ENCODE measurements at places on chromosomes 7 and 10.

DNA sequence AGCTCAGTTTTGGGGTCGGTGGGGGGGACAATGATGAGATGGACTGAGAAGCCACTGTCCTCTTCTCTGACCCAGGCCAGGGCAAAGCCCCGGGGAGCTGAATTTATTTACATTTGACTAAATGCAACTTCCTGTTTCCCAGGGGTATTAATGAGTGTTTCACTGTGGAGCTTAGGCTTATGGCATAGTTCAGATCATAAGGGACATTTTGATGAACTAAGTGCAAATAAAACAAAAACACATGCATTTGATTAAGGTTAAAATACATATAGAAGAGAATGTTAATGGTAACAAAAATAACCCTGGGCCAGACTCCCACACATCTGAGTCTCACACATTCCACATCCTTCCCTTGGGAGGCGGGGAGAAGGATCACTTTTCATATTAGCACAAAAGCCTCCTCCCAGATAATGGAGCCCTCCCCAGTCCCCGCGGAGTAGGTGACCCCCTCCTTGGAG, 320.6 kb downstream of the FRMD4A start:
- no peak for DNase-seq

GRCh38 chr7:46720761-46721160, 799.7 kb upstream of the IGFBP3 start:
- no peak for DNase-seq

GRCh38 chr7:107291434-107291833, 122.6 kb downstream of the HBP1 start:
- no peak for DNase-seq

- no peak for DNase-seq
These were observed 911 bp upstream of the ZP3 start for GRCh38 chr7:76423666-76424412.

GRCh38 chr7:55206235-55207029, 158.7 kb upstream of the LANCL2 start:
- no peak for DNase-seq

- no peak for DNase-seq
These were observed 264.0 kb downstream of the ARL4A start for GRCh38 chr7:12951397-12951801.

DNA sequence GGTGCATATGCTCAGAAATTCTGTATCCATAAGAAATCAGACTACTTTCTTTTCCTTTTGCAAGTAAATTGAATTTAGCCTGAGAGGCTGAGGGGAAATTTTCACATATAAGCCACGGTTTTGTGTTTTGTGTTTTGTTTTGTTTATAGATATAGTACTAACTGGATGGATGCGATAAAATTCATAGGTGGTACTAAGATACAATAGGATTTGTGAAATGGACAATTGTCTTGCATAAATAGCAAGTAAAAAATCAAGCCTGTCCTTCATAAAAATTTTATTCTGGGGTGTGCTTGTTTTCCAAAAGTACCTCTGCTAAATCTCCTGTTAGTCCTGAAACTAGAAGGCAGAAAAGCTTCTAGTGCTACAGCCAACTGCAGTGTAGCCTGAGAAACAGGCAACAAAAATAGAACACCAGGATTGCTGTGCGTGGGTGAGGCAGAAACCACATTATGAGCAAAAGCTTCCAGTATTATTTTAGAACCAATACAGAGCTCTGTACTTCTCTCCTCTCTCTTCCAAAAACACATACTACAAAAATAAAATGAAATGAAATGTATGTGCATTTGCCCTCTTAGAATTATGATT, 634 bp upstream of the HDAC9 start:
- no peak for DNase-seq

DNA sequence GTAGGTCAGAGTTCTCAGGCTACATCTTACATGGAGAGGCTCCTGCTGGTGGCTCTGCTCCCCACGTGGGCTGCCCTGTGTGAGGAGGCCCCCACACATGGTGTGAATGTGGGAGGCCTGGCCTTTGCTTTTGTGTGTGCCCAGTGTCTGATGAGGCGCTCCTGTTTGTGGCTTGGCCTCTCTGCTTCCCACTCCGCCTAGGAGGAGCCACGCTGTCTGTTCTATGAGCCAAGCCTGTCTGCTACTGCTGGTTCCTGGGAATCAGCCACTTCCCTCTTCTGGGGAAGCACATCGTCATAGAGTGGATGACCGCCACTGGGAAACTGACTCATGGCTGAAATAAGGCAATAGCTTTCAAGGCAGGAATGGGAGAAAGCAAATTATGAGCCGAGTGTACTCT, 87.1 kb downstream of the CYP26A1 start:
- no peak for DNase-seq

GRCh38 chr10:45379891-45380540, 6.0 kb downstream of the ALOX5 start:
- no peak for DNase-seq

GRCh38 chr10:33136271-33136670, 178.2 kb upstream of the ITGB1 start:
- no peak for DNase-seq

- no peak for DNase-seq
These were observed 229.7 kb downstream of the TSPAN12 start for GRCh38 chr7:120628251-120628650.

DNA sequence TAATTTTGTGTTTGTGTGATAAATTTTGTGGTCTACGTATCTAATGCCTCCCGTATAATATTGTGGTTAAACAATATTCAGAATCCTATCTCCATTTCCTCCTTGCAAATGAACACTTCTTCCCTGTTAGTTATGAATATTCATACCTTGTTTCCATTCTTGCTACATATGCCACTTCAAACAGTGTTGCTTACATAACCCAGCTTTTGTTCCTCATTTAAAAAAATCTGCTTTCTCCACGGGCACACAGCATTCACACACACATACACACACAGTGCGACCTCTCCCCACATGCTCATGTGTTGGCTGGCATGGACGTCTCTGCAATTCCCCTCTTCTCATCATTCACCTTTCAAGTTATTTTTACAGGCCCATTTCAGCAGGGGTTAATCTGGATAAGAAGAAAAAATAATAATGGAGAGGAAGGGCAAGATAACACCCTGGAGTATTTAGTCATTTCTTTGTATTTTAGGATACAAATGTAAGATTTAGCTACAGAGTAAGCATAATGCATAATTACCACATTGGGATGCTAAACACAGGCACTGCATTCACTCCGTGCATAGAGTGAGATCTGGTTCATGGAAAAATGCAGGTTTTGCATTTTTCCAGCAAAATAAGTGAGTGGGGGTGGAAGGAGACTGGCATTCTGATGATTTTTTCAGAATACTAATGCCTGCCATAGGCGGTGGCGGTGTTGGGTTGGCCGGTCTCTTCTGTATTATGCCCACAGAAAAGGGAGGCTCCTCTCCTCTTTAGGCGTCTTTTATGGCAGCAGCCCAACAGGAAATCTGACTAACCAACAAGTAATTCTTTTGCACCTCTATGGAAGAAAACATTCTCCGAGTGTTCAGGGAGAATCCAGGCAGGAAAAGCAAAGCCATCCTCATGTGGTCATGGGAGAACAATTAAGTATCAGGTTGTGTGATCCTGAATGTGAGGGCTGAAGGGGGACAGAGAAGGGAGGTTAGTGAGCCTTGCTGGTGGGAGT, 31.7 kb upstream of the ELMO1 start:
- no peak for DNase-seq

GRCh38 chr10:32256613-32257437, 90.1 kb downstream of the EPC1 start:
- DNase-seq: peak; percentile 67

DNA sequence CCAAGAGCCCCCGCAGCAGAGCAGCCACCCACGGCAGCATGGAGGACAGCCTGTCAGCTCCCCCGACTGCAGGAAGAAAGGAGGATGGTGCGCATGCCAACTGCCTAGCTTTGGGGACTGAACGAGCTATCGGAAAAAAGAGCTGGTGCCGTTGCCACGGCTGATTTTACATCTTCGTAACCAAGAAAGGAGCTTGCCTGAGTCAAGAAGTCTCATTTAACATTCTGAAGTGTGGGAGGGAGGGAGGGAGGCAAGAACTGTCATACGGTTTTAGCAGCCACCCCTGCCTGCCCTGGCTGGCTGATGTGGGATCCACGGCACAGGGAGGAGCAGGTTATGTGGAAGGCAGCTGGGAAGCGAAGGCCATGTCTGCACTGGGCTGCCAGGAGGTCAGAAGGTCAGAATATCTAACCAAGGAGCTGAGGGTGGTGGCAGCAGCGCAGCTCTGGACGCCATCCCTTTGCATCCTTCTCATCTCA, 74.7 kb upstream of the CAMK2B start:
- DNase-seq: no peak

DNA sequence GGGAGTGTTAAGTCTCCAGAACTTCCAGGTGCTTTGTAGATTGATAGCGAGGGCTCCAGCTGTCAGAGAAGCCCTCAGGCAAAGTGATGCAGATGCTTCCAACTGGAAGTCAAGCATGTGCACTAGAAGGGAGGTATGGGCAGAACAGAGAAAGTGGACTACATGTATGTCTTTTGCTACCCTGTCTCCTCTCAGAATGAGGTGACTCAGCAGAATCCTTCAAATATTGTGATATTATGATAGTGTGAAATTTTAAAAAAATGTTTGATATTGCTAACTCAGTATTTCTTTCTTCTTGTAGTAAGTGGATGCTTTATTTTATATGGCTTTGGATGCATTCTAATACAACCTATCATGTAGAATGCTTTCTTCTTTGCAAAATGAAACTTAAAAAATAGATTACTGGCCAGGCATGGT, 138.9 kb upstream of the SVIL start:
- DNase-seq: no peak

DNA sequence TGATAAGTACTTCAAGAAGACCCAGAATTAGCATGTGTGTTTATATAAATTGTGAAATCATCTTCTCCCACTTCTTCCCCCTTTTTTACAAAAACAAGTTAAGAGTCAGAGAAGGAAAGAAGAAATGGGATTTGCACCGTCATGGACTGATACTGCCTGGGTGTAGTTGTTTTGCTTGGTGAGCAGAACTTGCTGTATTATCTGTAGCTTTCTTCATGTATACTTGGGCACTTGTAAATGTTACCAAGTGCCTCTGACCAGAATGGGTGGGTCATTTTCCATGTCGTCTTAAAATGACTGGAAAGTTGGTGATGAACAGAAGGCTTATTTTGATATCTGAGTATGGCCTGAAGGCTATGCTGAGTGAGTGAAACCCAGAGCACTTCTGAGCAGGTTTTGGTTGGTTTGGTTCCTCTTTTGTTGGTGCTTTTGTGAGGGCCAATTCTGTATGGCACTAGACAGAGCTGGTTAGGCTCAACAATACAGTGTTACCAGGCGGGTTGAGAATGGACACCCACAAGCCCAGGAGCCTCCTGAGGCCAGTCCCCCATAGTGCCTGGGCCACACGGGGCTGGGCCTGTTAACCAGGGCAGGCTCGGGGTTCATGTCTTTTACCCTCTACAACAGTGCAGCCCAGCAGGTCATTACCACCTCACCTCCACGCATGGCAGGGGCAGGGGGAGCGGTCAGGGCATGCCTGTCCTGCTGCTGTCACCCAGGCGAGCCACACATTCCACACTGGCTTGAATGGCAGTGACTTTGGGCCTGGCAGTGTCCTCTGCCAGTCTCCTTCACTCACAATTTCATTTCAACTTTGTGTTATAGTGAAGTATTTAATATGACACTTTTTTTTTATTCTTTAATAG, 115.1 kb downstream of the CCNY start:
- no peak for DNase-seq

DNA sequence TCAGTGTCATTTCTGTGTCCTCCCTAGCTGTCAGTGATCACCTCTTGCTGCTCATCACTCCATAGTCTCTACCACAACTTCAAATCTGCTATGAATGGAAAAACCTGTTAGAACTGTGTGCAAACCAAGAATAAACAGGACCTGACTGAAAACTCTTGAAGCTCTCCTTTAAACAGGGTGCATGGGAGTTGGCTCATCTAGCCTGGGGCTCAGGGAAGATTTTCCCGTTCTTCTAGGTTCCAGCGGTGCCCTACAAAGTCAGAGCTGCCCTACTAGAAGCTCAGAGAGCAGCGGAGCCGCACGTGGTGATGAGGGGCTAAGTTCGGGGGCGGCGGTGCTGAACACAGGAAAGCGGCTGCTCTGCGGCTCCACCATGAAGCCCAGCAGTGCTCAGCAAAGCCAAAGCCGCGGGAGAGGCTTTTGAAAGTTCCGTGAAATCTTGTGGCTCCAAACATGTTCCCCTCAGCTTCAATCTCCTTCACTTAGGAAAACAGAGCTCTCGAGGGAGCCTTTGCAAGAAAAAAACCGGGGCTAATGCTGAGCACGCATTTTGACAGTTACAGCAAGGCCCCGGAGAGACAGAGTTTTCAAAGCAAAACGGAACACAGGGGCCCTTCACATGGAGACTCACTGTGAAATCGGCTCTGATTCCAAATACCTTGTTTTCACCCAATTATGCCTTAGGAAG, 30.5 kb downstream of the RGS10 start:
- no peak for DNase-seq

DNA sequence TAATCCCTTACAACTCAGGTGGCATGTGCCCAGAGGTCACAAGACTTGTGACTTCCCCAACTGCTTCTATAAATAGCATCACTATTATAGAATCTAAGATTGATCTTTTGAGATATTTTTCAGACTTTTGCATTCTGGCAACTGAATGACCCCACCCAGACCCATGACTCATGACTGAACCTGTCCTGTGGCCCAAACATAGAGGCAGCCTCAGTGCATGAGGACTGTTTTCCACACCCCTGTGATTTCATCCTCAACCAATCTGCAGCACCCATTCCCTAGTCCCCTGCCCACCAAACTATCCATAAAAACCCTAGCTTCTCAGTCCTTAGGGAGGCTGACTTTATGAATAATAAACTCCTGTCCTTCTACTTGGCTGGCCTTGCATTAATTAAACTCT, 84.5 kb downstream of the MICU1 start:
- no peak for DNase-seq

DNA sequence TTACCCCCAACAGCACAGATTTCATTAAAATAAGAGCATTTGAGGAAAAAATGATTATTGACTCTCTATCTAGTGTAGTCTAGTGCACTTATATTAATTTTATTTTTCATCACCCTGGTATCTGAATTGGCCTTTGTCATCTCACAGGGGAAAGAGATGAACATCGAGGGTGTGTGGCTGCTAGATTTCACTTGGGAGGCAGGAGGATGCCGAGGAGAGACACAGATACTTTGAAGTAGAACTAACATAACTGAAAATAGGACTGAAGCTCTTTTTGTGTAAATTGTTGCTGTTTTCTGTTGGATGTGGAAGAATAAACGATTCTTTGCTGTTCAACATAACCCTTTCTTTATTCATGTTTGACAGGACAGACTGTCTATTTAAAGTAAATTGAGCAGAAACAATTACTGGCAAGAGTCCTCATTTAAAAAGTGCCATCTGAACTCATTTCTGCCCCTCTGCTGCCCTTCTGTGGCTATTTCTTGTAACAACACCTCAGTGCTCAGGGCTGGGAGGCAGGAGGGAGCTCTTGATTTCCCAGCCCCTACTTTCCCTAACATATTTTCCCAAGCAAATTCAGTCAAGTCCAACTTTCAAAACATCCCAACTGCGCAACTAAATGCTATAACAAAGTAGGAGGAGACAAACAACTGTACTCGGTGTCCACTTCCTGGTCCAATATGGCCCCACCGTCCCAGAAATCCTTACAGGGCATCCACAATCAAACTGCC, 15.6 kb downstream of the LYZL1 start:
- peak; percentile 8 for DNase-seq
